CD8-positive, alpha-beta T cell (primary cell): ENCODE measurements at places on chromosomes 2 and 18. TPM values are rescaled to one million over a fixed set of nuclear protein-coding genes. Genes with fewer than 3 reads are reported as not detected.

- DNase-seq, result no peak
Measured at GRCh38 chr18:7071600-7071999, 46.0 kb downstream of the LAMA1 start.

DNA sequence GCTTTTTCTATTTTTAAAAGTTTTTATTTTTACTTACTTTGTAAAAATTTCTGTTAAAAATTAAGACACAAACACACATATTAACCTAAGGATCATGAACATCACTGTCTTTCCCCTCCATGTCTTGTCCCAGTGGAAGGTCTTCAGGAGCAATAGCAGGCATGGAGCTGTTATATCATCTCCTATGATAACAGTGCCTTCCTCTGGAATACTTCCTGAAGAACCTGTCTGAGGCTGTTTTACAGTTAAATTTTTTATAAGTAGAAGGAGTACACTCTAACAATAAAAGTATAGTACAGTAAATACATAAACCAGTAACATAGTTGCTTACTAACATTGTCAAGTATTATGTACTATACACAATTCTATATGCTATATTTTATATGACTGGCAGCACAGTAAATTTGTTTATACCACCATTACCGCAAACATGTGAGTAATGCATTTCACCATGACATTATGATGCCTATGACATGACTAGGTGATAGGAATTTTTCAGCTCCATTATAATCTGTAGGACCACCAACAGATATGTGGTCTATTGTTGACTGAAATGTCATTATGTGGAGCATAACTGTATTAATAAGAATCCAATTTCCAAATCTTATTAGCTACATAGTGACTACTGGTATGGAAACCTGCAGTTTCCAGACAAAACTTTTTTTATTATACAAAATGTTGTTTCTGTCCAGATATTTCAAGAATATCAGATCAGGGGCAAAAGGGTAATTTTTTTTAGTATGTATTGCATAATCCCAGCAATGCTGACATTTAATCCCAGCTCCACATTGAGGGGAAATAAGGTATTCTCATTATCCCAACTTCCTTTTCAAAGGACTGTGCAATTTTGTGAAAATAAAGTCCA lies 337.2 kb upstream of the SLC39A10 start:
- DNase-seq, result no peak

Gene CUL3
- 119 TPM for total RNA-seq

Gene CDK5R2
- not detected for total RNA-seq

DNA sequence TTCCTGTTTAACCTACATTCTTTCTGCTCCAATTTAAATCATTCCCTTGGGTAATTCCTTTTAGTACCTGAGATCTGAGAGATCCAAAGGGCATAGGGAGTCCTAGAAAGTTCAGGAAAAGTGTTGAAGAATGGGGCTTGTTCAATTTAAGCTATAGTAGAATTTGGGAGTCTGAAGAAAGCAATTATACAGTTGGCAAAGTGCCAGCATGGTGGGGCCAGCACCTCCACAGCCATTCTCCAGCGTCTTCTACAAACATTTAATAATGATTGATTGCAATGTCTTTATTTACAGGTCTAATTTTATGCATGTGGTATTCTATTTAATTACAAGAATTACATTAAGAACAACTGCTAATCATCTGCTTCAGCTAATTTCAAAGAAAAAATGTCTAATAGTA lies 957.7 kb upstream of the GYPC start:
- no peak for DNase-seq

Gene BARD1
- 4.0 TPM for total RNA-seq

Gene ONECUT2
- total RNA-seq, result not detected

Gene SLC38A11
- total RNA-seq, result not detected

GRCh38 chr2:15688924-15689568 lies 97.4 kb downstream of the DDX1 start:
- no peak for DNase-seq

- no peak for DNase-seq
Measured at GRCh38 chr2:197197895-197198311, 112.7 kb downstream of the ANKRD44 start.

Gene SPDYA
- total RNA-seq, result 12.4 TPM

Gene IL1RL1
- not detected for total RNA-seq

Gene EML6
- 0.81 TPM for total RNA-seq

DNA sequence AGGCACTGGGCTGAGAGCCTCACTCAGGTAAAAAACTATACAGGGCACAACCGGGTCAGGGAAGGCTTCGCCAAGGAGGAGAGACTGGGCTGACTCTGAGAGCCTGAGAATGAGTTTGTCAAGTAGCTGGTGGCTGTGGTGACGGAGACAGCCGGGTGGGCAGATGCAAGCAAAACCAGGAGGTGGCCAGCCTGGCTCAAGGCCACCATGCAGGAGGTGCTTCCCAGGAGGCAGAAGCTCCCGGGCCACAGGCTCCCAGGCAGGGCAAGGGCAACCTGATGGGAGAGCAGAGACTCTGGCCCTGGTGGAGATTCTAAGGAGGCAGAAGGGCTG lies 2.9 kb upstream of the INHBB start:
- no peak for DNase-seq

DNA sequence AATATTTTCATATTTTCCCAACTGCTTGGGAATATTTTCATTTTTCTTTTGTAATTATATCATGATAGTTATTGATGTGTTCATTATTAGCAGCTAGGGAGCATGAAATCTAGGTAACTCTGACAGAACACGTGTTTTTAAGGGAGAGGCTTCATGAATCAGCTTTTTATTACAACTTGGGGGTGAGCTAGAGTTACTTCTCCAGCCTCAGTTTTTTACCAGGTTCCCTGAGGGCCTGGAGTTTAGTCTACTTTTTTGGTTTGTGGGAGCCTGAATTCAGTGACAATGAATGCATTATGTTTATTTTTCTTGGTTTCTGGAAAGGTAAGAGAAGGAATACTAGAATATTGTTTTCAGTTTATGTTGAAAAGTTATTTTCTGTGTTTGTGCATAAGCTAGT lies 18.0 kb downstream of the NAB1 start:
- no peak for DNase-seq

DNA sequence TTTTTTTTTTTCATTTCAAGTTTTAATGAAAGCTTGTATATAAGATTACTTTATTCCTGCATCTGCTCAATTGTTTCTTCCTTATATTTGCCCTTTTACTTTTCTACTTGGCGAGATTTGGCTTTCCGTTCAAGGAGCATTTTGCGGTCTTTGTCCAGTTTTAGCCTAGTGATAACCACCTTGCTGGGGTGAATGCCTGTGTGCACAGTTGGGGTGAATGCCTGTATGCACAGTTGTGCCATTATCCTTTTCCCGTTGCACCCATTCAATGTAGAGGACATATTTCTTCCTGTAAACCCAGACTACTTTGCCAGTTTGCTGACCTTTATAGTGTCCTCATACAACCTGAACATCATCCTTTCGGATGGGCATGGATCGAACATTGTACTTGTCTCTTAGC lies 12.0 kb downstream of the ZNF236 start:
- DNase-seq, result no peak
